ENCODE measurements at places on chromosomes 1 and 21.

GRCh38 chr1:6303397-6304012, 42.6 kb upstream of the GPR153 start:
- no peak for DNase-seq

GRCh38 chr1:37721565-37721964, 29.2 kb downstream of the CDCA8 start:
- DNase-seq, result no peak

DNA sequence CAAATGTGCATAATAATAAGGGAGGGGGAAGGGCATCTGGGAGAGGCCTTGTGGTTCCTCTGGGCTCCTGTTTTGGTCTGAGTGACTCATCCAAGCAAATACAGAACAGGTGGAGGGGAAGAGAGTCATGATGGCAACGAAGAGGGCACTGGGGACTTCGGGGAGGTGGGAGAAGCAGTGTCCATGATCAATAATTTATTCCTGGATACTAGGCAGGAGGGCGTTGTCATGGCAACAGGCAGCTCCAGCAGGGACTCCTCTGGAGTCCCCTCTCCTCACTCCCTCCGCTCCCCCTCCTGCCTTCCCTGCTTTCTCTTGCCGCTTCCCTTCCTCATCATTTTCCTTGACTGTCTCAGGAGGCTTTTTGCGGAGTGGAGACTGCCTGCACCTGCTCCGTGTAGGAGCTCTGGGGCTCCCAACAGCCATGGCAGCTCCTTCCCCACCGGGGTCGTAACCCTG, 12.3 kb upstream of the NFASC start:
- no peak for DNase-seq

- no peak for DNase-seq
These were observed 51.5 kb upstream of the ERRFI1 start for GRCh38 chr1:8077602-8078001.

DNA sequence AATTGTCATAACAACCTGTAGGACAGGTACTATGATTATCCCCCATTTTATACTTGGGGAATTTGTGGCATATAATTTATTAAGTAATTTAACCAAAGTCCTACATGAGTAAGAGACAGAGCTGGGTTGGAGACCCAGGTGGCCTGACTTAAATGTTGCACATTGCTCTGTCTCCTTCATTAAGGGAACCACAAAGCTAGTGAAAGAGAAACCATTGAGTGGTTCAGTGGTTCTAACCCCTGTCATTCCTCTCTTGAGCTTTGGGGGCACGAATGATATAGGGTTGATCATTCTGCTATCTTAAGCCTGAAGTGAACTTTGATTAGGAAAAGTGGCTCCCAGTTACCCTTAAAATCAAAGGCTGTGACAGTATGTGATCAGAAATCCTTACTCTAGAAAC, 5.3 kb upstream of the MAP3K7CL start:
- DNase-seq, result no peak

DNA sequence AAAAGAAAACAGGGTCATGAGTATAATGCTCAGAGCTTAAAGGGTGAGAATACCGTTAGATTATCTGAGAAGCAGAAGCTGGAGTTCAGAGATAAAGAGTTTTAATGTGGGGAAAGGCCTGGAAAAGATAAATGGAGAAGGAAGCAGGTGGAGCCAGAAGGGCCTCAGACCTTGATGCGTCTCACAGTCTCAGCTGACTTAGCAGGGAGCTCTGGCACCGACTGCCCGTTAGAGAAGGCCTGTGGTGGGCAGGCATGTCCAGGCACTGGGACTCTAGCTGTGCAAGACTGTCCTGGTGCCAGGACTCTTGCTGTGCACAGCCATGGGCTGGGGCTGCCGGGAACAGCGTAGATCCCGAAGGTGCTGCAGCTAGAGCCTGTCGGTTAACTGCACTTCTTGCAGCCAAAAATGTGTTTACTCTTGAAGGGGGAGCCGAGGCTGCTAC, 3.8 kb upstream of the SLAMF9 start:
- DNase-seq, result no peak

- DNase-seq, result no peak
These were observed 276.2 kb downstream of the NEGR1 start for GRCh38 chr1:72006092-72006491.

DNA sequence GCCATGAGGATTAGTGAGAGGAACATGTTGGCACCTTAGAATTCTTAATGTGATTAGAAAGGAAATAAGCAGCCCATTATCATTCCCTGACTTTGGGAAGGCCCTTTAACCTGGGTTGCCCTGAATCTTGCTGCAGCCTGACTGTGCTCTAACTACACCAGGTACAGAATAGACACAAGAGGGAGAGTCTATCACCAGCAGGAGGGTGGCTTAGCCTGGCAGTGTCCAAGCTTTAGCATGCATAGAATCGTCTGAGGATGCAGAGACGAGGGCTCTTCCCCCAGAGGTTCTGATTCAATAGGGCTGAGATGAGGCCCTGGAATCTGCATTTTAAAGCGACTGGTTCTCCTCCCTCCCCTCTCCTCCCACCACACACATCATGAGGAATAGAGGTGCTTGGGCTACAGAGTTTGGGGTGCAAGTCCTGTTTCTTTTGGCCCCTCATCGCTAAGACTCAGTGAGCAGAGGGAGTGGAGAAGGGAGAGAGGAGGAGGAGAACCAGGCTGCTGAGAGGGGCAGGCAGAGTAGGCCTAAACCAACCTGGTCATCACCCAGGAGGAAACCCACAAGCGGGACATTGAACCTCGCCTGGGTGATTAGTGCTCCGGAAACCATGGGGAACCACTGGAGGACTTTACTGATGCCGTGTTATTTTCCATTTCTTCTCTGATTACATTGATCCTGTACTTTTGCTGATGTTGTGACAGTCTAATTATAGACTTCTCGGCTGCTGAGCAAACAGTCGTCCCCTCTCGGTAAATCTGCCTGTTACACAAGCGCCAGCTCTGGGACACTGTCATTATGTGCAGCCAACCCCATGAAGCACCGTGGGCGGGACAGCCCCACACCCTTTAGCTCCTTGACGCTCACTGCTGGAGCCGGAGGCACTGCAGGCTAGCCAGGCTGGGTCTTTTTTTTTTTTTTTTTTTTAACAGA, 6.3 kb upstream of the TENT5C start:
- no peak for DNase-seq

GRCh38 chr1:223271085-223271781, 92.7 kb downstream of the SUSD4 start:
- no peak for DNase-seq

All from stimulated activated CD8-positive, alpha-beta memory T cell treated with anti-CD3 and anti-CD28 coated beads, Interleukin-4, amount 100 ng/mL, for 24 hours (primary cell).